ENCODE measurements at places on chromosomes 3 and 15.

DNA sequence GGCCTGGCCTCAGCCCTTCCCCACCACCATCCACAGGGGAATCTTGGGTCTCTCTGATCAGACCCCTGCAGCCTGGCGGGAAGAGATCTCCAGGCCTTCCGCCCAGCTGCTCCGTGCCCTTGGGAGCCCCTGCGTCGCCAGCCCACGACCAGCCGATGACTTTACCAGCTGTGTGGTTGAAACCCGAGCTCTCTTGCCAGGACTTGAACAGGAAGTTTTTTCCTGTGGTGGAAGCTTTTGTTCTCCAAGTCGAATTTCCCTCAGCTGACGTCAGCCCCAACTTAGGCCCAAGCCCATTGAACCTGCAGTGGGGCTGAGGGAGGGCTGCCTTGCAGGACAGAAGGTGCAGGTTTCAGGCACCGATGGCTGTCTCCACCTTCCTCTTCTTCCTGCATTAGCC is 51.7 kb upstream of the SMAD3 start:
- no peak for DNase-seq

- DNase-seq, result no peak
These were observed 25.4 kb downstream of the RUVBL1 start for GRCh38 chr3:128098234-128098633.

- DNase-seq, result no peak
These were observed 500.7 kb upstream of the ATP11B start for GRCh38 chr3:182292591-182292990.

DNA sequence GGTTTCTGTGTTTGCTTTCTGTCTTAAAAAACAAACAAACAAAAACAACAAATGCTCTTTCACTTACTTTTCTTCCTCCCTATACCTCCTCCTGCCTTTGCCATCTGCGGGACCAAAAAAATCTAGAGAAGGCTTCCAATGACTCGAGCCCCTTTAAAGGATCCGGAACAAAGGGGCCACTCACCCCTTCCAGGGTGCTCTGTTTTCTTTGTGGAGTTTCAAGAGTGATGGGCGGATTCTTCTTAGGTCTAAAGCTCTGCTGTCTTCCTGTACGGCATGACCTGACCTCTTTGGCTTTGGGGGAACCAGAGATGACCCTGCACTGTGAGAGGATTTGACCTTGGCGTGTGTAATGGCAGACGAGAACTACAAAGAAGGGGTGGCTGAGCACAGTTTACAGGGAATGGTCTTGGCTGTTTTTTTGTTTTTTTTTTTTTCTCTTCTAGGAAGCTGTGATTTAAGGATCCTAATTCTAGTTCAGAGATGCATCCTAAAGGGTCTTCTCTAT is 2.2 kb upstream of the MUC20 start:
- DNase-seq, result no peak

- DNase-seq, result no peak
These were observed 101.1 kb downstream of the EPHA6 start for GRCh38 chr3:96915445-96915844.

DNA sequence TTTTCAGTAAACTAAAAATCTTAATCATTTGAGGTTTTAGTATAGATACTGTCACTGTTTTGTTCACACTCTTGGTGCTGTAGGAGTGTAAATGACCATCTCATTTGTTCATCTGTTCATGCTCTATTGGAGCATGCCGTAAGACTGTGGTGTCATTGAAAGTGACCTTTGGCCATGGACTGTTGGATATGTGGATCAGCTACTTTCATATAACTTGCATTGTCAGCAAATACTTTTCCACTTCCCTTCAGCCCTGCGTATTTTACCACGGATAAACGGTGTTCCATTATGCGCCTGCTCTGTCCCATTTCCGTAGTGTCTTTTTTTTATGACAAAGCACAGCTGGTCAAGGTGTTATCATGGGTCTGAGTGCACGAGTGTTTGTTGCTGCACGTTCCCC is 32.6 kb upstream of the SENP5 start:
- DNase-seq, result no peak

DNA sequence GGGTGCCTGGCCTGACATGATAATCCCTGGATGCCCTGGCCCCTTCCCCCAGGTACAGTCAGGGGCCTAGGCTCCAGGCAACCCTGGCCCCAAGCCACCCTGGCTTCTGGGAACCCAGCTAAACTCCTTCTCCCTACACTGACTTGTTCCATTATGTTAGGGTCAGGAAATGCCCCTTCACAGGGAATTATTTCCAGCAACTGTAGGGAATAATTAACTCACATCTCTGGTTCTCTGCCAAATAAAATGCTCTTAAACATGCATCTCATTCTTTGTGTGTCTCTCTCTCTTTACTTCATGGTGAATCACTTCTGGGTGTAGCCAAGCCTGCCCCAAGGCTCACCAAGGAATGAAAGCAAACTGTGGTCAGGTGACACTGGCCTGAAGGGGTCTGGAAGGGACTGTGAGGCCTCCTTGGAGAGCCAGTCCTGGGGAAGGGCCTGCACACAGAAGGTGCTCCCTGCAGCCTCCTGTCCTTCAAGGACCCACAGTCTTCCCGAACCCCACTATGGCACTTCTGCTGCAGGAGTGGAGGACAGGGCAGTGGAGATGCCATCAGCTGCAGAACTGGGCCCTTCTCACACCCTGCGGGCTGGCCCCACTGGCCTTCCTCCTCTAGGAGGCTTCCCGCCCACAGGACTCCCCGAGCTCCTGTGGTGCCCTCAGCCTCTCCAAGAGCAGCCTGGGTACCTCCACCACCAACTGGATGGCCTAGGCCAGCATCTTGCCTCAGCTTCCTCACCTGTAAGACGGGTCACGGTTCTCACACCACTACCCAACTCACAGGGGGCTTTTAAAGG is 17.6 kb downstream of the TKT start:
- DNase-seq, result peak; percentile 29
